ENCODE measurements at places on chromosomes 13 and 19.

DNA sequence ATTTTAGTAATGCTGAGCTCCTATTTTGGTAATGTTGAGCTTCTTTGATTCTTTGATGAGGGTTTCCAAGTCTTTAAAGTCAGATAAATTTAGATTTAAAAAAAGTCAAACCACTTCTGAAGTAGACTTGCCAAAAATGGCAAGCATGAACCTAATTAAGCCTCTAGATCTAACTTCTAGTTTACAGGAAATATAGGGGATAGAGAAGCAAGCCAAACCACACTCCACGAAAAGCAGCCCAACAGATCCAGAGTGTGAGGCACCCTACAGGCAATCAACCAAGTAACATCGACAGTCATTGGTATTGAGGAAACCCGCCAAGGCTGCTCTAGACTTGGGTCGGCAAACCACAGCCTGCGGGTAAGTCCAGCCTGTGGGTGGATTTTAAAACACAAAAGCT is 3.7 kb downstream of the GGACT start:
- DNase-seq = no peak

DNA sequence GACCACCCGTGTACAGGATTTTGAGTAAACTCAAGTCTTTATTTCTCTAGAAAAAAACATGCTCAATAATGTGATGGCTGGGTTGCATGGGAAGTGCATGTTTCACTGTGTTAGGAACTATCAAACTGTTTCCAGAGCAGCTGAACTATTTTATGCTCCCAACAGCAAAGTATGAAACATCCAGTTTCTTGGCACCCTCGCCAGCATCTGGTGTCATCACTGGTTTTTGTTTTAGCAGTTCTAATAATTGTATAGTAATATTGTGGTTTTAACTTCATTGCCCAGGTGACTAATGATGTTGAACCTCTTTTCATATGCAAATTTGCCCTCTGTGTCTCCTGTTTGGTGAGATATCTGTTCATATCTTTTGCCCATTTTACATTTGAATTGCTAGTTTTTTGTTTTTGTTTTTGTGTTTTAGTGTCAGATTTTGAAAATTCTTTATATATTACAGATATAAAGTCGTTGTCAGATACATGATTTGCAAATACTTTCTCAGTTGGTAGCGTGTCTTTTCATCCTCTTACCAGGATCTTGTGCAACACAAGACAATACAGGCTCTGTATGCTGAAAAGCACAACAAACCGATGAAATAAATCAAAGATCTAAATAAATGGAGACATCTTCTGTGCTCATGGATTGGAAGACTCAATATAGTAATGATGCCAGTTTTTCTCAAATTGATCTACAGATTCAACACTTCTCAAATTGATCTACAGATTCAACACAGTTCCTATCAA is 87.8 kb downstream of the IPO5 start:
- DNase-seq = no peak

DNA sequence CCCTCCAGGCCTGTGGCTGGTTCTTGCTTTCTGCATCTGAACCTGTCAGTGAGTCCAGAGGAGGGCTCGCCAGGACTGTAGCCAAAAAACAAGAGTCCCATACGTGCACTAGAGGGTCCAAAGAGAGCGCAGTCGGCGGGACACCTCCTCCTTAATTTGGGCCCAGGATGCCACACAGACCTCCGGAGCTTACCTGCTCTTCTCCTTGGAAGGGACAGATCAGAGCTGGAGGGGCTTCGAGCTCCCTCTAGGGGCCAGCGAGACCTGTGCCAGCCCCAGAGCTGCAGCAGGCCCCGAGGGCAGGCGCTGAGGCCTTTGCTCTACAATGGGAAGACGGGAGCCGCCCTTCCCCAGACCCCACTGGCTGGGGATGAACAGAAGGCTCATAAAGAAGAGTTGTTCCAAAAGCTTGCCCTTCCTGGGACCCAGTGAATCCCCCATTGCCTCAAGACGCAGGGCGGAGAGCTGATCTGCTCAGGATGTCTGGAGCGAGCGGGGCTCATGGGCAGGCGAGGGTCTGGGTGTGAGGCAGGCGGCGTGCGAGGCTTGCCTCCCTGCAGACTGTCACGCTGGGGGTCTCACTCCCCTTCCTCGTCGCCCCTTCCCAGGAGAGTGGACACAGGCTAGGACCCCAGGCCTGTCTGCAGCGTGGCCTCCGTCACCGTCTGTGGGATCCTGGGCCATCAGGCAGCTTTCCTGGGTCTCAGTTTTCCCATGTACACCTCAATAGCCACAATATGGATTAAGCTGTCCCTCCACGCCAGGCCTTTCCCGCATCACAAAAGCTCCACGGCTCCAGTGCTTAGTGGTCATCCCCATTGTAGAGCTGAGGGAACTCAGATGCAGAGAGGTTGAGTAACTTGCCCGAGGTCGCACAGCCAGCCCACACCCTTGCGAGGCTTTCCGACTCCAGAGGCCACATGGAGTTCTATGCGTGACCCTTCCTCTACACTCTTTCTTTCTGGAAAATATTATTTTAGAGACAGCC is 46.9 kb upstream of the VSTM2B start:
- DNase-seq = no peak

DNA sequence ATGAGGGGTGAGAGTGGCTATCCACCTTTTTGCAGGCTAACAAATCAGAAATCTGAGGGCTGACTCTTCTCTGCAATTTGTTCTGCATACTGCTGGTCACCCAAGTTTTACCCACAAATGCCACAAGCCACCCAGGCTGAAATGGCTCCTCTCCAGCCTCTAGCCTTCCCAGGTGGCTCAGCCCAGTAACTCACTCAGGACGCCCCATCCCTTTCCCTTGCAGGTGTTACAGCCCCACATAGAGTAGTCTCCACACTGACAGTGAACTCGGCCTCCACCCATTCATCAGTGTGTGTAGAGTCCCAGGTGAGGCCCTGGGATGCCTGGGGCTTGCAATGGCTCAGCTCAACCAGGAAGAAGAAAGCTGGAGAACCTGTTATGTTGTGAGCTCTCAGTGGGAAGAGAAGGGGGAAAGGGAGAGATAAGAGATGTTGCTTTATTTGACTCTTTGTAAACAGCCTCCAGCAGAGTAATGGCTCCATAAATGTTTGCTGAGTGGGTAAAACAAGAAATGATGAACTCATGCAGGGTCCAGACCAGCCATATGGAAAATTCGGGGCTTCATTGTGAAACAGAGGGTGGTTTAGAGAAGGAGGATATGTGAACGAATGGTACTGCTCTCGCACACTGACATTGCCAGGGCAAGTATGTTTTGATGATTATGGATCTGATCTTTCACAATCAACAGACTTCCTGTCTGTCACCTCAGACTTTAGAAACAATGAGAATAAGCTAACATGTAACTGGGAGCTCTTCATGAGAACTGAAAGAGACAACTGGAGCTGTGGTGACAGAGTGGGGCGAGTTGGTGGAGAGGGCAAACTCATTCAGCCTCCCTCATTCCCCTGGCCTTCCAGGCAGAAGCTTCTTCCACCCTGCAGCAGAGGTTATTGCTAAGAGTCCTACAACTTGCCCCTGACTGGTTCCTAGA is 74.2 kb upstream of the RFC3 start:
- DNase-seq = no peak

GRCh38 chr19:28694812-28695211 is 518.1 kb downstream of the UQCRFS1 start:
- no peak for DNase-seq

- peak; percentile 88 for DNase-seq
Measured at GRCh38 chr19:54209811-54210494, 9.3 kb downstream of the RPS9 start.

DNA sequence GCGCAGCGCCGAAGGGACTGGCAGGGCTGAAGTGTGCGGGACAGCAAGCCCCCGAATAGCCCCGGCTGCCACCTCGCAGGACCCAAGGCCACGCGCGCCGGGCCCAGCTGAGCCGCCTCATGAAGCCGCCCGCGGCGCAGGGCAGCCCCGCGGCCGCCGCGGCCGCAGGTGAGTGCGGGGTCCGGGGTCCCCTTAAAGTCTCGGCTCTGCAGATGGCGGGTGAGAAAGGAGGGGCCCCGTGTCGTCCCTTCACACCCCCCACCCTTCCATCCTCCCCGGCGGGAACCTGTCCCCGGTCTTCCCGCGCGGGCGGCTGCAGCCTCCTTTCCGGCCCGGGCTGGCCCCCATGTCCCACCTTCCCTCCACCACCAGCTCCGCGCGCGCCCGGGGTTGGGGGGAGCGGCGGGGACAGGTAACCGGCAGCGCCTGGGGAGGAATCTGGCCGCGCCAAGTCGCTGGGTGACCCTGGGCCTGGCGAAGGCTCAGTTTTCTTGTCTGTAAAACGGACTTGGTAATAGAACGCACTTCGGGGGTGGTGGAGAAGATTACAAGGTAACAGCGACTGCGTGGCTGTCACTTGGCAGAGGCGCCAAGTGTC is 338 bp downstream of the RGCC start:
- DNase-seq = no peak

DNA sequence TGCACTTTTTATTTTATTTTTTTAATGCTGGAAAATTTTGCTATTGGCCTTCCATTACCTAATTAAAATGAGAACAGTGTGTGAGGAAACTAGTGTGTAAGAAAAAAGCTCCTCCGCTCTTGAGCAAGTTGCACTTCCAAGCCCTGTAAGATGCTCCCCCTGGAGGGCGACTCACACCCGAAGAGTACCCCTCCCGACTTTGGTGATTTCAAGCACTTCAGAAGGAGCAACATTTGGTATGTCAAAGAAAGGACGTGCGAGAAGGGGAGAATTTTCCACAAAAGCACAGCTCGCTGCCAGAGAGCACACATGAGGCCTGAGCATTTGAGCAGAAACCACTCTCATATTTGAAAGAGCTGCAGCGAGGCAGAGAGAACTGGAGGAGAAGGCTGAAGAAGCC is 504.4 kb downstream of the FGF9 start:
- DNase-seq = no peak

GRCh38 chr13:42337808-42338600 is 66.1 kb downstream of the AKAP11 start:
- no peak for DNase-seq

- no peak for DNase-seq
Measured at GRCh38 chr19:31070146-31071065, 278.8 kb downstream of the TSHZ3 start.

- no peak for DNase-seq
Measured at GRCh38 chr19:29964171-29964570, 22.1 kb downstream of the URI1 start.

All from fibroblast of skin of left biceps (primary cell).